ENCODE measurements at places on chromosomes 5 and 9.

GRCh38 chr9:3740690-3741419 is 215.1 kb upstream of the RFX3 start:
- no peak for DNase-seq

DNA sequence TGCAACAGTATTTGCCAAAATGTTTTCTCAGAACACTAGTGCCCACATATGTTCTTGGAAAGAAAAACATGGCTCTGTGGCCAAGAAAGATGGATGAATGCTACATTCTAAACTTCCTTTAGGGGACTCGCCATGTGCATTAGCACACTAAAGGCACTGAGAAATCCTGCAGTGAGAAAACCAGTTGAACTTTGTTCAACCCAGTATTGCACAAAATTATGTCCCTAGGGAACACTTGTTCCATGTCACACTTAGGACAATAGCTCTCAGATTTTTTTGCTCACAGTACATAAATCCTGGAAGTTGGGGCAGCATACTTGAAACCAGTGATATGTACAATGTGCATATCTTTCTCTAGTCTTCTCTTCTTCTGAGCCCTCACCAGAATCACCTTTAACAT is 96.6 kb downstream of the ADRB2 start:
- no peak for DNase-seq

DNA sequence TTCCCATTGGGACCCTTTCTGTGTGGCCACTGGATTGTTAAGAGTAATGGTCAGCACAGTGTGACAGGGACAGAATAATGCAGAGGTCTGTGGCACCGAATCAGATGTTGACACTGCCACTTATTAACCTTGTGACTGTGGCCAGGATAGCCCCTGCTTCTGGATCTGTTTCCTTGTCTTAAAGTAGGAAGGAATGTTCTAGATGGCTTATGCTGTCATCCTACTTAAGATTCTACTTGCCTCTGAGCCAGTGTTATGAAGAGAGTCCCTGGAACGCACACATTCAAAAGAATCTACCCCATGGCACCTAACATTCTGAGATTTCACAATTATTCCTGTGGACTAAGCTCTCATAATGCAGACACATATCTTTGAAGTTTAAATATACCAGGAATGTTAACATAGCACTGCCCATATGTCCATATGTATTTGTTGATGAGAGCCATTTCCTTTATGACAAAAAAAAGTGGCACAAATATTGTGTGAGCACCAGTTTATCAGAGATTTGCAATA is 612.7 kb downstream of the TLR4 start:
- no peak for DNase-seq

GRCh38 chr9:108476574-108476973 is 379.2 kb downstream of the ACTL7B start:
- no peak for DNase-seq
